ENCODE measurements at places on chromosomes 11 and 22.
A peak's percentile ranks its signal among the peaks of the same experiment; 100 is the strongest.

- DNase-seq: no peak
These were observed 87.8 kb downstream of the MIAT start for GRCh38 chr22:26744892-26745808.

GRCh38 chr11:75558939-75559843, 2.9 kb upstream of the SERPINH1 start:
- no peak for DNase-seq

DNA sequence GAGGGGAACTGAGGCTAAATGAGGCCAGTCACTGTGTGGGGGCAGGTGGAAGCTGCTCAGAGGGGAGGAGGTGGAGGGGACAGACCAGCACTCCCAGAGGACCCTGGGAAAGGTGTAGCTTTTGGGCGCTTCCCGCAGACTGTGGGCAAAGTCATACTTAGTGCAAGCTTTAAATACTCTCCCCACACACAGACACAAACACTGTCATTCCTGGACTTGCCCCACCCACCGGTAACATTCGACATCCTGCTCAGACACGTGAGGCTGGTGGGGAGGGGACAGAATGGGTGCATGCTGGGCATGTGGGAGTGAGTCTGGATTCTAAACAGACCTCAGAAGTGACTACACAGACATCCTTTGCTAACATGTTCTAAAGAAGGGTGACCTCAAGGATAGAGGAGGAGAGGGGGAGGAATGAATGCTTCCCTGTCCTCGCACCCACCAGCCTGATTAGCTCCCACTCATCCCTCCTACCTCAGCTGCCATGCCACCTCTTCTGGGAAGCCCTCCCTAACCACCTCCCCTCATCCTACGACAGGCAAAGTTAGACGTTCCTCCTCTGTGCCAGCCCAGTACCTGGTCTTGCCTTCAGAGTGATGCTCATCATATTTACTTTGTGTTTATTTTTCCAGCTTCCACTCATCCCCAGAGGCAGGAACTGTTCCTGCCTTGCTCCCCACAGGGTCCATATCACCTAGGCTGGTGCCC, 22.2 kb downstream of the TSKU start:
- DNase-seq: no peak

DNA sequence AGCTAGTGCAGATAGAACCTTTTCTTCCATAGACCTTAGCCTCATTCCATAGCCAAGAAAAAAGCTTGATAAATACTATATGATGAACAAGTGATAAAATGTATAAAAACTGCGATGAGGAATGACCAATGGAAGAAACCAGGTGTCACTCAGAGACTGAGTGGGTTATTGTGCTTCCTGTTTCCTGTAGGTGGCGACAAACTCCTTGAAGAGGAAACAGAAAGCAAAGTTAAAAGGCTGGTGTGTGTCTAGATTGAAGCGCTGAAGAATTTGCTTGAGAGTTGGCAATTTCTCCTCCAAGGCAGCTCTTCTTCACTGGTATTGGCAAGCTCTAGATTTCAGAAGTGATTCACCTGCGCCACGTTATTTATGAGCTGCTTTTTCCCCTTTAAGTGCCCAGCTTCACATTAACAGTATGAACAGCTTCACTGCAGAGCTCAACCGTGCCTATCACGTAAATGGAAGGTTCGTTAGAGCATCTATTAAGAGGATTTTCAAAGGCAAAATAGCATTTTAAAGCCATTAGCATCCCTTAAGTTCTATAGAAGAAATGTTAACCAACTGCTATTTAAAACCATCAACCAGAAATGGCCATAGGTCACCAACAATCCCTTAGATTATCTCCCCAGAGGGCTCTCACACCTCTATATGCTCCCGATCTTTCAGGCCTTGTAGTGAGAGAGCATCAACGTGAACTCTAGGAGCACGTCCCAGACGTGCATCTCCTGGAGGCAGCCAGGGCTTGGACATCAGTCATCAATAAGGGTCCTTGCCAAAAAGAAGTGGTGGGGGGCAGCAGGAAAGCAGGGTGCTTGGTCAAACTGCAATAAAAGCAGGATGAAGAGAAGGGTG, 179.4 kb downstream of the CADM1 start:
- DNase-seq: peak; percentile 57

GRCh38 chr11:34671946-34672345, 51.1 kb downstream of the EHF start:
- no peak for DNase-seq

- no peak for DNase-seq
These were observed 14.2 kb upstream of the TLCD5 start for GRCh38 chr11:120310870-120311269.

DNA sequence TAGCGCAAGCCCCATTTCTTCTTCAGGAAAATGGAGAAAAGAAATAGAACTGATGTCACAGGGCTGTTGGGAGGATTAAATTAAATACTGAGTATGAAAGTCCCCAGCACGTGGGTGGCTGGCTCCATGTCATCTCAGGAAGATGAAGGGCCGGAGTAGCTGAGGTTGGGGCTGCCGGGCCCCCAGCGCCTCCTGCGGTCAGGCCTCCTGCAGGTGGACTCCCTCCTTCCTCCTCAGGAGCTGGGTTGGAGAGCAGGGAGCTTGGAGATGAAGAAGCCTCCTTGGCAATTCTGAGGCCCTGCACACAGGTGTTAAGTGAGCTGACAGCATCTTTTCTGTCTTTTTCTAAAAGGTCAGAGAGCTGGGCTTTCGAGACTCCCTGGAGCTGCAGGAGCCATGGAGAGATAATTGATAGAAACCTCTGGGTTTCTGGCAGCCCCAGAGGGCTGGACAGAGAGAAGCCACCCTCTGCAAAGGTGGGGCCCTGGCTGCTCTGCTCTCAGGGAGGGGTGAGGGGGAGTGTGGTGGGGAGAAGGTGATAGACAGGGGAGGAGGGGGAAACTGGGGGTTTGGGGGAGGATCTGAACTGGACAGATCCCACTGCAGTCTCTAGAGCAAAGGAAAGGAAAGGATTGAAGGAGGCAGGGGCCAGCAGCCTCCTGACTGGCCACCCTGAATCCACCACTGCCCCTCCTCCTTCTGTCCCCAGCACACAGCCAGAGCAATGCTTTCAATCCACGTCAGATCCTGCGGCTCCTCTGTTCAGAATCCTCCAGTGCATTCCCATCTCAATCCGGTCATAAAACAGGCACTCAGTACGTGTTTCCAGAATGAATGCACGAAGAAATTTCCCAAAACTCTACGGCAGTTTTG, 210.8 kb downstream of the CEP164 start:
- no peak for DNase-seq

DNA sequence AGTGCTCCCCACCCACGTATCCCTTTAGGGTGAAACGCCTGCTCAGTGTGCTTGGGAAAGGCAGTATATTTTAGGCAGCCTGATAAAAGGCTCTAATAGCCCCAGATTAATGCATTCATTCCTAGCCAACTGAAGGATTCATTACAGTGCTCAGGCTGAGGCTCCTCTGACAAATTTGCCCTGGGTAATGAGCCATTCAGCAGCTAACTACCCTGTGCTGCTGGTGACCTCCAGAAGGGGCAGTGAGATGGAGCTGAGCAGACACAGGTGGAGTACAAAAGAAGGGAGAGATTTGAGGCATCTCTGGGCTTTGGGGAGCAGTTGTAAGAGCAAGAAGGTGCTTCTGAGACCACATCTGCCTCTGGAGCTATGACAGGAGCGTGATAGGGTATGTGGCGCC, 817.0 kb downstream of the NTM start:
- DNase-seq: no peak

- DNase-seq: no peak
These were observed 13.4 kb upstream of the ACR start for GRCh38 chr22:50724616-50725015.

DNA sequence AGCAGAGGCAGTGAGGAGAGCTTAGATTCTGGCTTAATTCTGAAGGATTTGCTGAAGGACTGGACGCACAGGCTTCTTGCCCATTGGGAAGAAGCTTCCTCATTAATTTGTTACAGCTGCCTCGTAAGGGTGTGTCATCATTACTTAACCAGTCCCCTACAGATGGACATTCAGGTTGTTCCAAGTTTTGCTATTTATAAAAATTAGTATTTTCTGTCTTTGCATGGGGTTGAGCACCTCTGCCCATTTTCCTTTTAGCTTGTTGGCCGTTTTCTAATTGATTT, 38.1 kb downstream of the CAPN1 start:
- DNase-seq: no peak

- peak; percentile 13 for DNase-seq
These were observed 1098.6 kb upstream of the CCDC90B start for GRCh38 chr11:84384731-84385130.

DNA sequence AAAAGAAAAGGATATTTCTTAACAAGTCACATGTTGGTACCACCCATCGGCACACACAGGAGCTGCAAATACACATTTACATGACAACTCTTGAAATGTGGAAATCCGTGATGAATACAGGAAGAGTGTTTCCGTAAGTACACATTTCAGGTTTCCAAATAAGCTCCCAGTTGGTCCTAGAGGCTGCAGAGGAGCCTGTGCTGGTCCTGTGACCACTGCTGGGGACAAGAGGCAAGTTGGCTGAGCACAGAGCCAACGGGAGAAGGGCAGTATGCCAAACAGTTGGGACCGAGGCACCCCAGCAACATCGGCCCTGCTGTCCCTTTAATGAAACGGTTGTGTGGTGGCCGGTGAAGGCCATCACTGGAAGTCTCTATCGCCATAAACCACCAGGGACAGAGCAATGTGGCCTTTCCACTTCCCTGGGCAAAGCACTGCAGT, 38.5 kb upstream of the ARFGAP3 start:
- DNase-seq: no peak

DNA sequence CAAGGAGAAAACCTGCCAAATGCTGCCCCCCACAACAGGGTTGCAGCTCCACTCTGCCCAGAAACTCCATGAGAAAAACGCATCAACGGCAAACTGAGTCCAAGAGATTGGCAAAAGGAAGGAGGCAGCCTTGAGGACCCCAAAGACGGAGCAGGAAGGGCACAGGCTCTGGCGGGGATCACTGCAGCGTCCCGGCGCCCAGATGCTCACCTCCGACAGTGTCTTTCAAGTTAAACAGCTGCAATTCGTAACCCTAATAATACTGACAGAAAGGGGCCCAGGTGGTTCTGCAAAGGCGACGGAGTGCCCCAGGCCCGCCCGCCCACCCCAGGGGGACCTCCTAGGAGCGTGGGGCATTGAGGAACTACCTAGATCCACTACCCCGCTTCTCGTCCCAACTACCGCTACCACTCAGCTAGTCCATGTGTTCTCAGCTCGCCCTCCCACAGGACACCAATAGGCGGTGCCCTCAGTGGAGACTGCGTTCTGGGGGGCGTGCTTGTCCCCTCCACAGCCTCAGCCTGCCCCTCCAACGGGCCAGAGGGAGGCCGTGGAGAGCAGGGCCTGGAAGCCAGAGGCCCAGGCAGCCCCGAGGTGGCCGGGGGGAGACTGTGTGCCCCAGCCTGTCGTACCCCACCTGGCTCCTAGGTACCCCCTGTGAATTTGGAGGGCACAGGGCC, 127.4 kb downstream of the PHF21B start:
- DNase-seq: no peak

DNA sequence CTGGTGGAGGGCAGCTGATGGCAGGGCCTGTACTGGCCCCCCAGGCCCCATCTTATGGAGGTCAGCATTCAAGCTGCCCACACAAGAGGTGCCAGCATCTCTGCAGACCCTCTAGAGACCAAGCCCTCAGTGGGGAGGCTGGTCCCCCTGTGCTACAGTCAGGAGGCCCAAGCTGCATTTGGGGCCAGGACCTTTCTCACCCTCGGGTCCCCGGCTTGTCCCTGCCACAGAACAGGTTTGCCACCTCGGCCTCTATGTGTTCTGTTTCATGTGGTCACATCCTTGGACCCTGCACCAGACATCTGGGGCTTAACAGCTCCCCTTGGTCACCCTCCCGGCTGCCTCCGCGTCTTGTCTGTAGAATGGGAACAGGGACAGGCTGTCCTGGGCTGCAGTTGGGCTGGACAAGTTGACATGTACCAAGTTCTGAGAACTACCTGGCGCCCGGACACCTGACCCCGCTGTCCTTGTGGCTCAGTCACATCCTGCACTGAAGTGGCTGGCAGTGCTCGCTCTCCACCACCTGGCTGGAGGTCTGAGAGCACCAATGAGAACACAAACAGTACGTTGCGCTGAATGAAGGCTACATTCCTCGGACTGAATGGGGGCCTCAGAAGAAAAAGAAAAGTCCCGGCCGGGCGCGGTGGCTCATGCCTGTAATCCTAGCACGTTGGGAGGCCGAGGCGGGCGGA, 2.7 kb upstream of the PLXNB2 start:
- DNase-seq: no peak

- DNase-seq: no peak
These were observed 3.4 kb downstream of the AGBL2 start for GRCh38 chr11:47711816-47712215.

- DNase-seq: no peak
These were observed 62.9 kb downstream of the RCN1 start for GRCh38 chr11:32153747-32154146.

GRCh38 chr11:16909359-16910035, 104.7 kb downstream of the PLEKHA7 start:
- no peak for DNase-seq

DNA sequence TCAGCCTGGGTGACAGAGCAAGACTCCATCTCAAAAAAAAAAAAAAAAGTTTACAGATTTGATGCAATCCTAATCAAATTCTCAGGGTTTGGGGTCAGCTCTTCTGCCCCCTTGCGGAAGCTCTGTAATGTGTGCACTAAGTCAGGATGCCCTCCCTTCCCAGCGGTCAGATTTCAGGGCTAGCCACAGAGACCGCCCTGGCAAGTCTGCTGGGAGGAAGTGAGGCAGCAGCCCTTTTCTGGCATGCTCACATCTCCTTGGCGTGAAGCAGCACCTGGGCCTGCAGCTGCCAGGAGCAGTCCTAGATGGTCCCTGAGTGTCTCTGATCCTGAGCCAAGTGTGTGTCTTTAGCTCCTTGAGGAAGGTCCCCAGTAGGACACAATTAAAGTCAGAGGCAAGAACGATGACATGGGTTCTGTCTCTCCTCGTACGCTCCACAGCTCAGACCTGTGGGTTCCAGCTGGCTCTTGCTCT, 10.9 kb upstream of the APOBEC3C start:
- DNase-seq: peak; percentile 84

DNA sequence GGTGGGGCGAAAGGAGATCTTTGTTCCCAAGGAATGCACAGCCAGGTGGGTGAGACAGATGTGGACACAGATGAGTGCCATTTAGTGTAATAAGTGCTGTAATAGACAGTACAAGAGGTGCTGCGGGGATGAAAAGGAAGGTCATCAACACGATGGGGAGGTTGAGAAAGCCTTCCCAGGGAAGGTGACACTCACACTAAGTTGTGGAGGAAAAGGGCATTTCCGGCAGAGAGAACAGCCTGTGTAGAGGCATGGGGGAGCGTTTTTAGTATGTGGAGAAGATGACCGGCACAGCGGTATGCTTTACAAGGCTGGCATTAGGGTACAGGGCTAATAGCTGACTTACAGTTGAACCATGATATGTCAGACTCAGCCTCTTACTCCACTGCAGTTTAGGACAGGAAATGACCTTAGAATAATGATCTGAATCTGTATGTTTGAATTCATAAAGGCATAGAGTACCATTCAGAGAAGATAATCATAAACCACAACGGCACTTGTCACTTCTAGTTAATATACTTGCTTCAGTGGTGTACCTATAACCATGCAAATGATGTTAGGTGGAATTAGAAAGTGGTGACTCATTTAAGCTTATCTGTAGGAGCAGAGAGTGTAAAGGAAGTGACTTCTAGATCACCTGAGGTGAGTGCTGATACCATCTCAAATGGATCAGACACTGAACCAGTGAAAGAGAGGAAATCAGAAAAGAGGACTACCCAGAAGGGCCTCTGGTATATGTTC, 60.6 kb downstream of the FAM83F start:
- DNase-seq: peak; percentile 75

GRCh38 chr11:8802251-8802650, 108.7 kb upstream of the AKIP1 start:
- DNase-seq: no peak

- DNase-seq: no peak
These were observed 48.2 kb upstream of the SMCO4 start for GRCh38 chr11:93591247-93591898.

- DNase-seq: no peak
These were observed 73.4 kb downstream of the NCAPD3 start for GRCh38 chr11:134150195-134150903.
